ENCODE measurements at places on chromosomes 16 and 17.
A peak's percentile ranks its signal among the peaks of the same experiment; 100 is the strongest.

DNA sequence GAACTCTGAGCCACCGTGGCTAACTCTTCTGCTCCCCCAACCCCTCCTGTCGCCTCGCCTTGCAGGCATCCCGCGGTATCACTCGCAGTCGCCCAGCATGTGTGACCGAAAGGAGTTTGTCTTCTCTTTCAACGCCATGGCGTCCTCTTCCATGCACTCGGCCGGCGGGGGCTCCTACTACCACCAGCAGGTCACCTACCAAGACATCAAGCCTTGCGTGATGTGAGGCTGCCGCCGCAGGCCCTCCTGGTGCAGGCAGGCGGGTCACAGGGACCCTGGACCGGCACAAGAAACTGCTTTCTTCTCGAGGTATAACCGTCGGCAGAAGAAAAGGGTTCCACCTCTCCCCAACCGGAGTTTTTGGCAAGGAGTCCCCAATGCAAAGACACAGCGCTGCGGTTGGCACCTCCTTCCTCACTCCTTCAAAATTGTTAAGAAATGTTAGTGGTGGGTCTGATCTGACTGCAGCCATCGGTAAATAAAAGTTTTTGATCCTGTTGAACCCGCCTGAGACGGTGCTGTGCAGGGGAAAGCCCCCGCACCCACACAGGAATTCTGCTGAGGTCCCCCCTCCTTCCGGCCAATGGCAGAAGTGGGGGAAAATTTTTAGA lies 2.6 kb downstream of the FOXF1 start:
- no peak overlapping the region for H3K4me3 ChIP-seq
- peaks cover 100% of the 10 kb centered on the region for H3K27me3 ChIP-seq
- peak; percentile 75 for DNase-seq
- no peaks in the 10 kb centered on the region for H3K36me3 ChIP-seq
- no peak overlapping the region for H3K27ac ChIP-seq

- H3K36me3 ChIP-seq: no peaks in the 10 kb centered on the region
- peak; percentile 92 for DNase-seq
- no peak overlapping the region for H3K4me3 ChIP-seq
These were observed 417.1 kb downstream of the TMEM114 start for GRCh38 chr16:8173111-8173644.

GRCh38 chr17:7183433-7184090 lies 4.4 kb upstream of the ASGR1 start:
- H3K4me1 ChIP-seq: no peaks in the 10 kb centered on the region
- H3K36me3 ChIP-seq: no peaks in the 10 kb centered on the region
- H3K4me3 ChIP-seq: no peak overlapping the region
- no peak overlapping the region for H3K27ac ChIP-seq
- no peaks in the 10 kb centered on the region for H3K27me3 ChIP-seq
- DNase-seq: peak; percentile 45

DNA sequence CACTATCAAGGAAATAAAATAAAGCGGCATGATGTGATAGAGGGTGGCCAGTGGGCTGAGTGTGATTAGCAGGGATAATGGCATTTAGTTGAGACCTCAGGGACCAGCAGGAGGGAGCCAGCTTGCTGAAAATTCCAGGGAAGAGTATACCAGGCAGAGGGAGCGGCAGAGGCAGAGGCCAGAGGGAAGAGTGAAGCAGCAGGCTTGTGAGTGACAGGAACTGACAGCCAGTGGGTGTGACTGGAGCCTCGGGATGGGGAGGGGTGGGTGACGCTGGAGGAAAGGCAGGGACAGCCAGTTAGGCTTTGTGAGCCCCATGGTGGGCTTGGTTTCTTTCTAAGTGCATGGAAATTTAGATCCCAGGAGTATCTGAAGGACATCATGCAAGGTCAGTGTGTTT lies 209.7 kb upstream of the CACNG3 start:
- no peak overlapping the region for H3K4me3 ChIP-seq
- H3K36me3 ChIP-seq: no peaks in the 10 kb centered on the region
- peak; percentile 87 for DNase-seq
- H3K27me3 ChIP-seq: no peaks in the 10 kb centered on the region

- peak; percentile 82 for DNase-seq
- H3K27me3 ChIP-seq: peaks cover 49% of the 10 kb centered on the region
- H3K27ac ChIP-seq: no peak overlapping the region
- peak overlapping the region; percentile 69 for H3K4me3 ChIP-seq
- peaks cover 4% of the 10 kb centered on the region for H3K4me1 ChIP-seq
These were observed 1.2 kb downstream of the HAS3 start for GRCh38 chr16:69106491-69107315.

GRCh38 chr17:66331038-66331816 lies 28.8 kb downstream of the PRKCA start:
- no peak overlapping the region for H3K27ac ChIP-seq
- H3K27me3 ChIP-seq: no peaks in the 10 kb centered on the region
- no peaks in the 10 kb centered on the region for H3K36me3 ChIP-seq
- no peaks in the 10 kb centered on the region for H3K4me1 ChIP-seq
- H3K4me3 ChIP-seq: no peak overlapping the region
- DNase-seq: no peak

DNA sequence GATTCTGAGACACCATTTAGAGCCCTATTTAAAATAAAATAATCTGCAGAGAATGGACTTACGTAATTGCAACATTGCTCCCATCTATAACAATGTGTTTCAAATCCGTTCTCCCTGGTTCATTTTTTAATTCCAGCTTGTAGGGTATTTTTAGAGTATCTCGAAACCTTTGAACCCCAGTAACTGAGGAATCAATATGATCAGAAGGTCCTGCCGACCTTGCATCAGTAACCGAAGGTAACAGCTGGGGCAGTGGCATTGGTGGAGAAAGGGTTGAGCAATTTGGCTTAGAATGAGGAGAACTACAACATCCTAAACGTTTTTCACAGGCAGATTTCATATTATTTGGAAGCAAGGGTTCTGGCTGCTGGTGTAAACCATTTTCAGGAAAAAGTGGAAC lies 49.3 kb downstream of the N4BP1 start:
- H3K36me3 ChIP-seq: peaks cover 45% of the 10 kb centered on the region
- H3K27me3 ChIP-seq: no peaks in the 10 kb centered on the region
- no peak overlapping the region for H3K4me3 ChIP-seq
- H3K4me1 ChIP-seq: peaks cover 4% of the 10 kb centered on the region
- DNase-seq: no peak
- no peak overlapping the region for H3K27ac ChIP-seq

DNA sequence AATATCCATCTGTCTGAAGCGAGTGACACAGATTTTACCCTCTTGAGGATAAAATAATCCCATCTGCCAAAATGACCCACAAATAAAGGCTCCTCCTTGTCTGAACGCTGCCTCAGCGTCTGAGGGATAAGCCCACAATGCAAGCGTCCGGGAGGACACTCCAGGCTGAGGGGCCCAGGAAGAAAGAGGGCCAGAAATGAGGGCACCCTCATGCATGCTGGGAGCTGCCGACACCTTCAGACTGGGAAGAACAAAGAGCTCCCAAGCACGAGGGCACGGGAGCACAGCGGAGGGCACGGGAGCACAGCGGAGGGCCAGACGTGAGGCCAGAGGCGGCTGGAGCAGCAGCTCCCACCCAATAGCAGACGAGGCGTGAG lies 126.9 kb downstream of the ZNF778 start:
- H3K27me3 ChIP-seq: no peaks in the 10 kb centered on the region
- H3K4me3 ChIP-seq: no peak overlapping the region
- peaks cover 11% of the 10 kb centered on the region for H3K36me3 ChIP-seq
- peaks cover 9% of the 10 kb centered on the region for H3K4me1 ChIP-seq
- DNase-seq: no peak
- H3K27ac ChIP-seq: peak overlapping the region; percentile 89

DNA sequence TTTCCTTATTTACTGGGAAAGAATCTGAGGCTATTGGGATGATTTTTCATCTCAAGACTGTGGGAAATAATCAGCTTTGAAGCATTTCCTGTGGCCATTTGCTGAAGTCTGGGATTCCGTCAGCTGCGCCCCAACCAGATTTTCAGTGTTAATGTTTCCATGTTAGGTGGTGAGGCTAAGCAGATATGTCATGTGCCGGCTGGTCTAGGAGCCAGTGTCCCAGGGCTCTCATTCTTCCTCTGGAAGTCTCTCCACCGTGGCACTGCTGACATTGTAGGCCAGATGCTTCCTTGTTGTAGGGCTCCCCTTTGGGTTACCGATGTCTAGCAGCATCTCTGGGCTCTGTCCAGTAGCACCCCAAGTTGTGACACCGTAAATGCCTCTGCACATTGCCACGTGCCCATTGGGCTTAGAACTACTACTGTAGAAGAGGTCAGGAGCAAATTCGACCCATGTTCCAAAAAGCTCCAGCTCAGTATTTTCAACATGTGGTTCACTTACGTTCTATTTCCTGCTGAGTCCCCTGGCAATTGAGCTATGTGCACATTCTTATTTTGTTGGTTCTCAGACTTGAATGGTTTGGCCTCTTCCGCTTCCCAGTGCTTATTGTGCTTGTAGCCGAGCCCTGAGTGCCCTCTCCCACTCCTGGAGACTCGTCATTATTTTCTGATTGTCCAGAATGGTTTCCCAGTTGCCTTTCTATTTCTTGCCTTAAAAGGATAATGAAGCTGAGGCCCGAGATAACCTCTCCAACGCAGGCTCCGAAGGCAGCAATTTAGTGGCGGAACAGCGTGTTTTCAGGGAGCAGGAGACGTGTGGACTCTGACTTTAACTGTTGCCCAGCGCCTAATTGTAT lies 82.2 kb downstream of the SPECC1 start:
- H3K4me3 ChIP-seq: no peak overlapping the region
- no peak overlapping the region for H3K27ac ChIP-seq
- no peaks in the 10 kb centered on the region for H3K27me3 ChIP-seq
- H3K36me3 ChIP-seq: no peaks in the 10 kb centered on the region
- DNase-seq: peak; percentile 42

DNA sequence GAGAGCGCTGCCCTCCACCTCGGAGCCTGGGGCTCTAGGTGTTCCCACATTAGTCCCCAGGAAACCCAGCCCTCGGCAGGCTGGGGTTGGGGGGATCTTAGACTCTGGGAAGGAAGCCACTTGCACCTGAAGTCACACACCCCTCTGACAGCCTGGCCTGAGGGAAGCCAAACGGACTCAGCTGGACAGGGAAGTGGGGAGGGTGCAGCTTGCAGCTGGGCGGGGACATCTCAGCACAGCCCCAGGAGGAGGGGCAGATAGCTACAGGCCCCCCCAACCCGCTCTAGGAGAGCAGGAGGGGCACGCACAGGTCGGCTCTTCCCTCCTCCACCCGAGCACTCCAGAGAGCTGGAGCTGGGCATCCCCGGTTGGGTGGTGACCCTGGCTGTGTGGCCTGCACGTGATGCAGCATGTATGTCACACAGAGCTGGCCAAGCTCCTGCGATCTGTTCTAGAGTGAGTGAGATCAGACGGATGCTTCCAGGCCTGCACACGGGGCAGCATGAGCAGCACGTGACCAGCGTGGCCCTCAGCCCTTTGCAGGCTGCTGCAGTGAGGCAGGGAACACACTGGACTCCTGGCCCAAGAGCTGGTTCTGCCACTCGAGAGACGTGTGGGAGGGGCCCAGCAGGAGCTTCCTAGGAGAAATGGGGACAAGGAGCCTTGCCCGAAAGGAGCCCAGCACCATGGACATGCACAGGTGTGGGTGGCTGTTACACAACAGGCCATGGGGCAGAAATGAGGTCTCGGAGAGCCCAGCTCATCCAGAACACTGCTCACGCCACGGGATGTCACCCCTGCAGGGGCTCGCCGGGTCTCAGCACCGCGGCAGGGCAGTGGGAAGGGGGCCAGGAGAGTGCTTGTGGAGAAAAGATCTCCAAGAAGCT lies 15.4 kb downstream of the KIFC3 start:
- H3K27ac ChIP-seq: no peak overlapping the region
- no peak for DNase-seq
- H3K36me3 ChIP-seq: peaks cover 52% of the 10 kb centered on the region
- H3K4me1 ChIP-seq: no peaks in the 10 kb centered on the region
- no peaks in the 10 kb centered on the region for H3K27me3 ChIP-seq

DNA sequence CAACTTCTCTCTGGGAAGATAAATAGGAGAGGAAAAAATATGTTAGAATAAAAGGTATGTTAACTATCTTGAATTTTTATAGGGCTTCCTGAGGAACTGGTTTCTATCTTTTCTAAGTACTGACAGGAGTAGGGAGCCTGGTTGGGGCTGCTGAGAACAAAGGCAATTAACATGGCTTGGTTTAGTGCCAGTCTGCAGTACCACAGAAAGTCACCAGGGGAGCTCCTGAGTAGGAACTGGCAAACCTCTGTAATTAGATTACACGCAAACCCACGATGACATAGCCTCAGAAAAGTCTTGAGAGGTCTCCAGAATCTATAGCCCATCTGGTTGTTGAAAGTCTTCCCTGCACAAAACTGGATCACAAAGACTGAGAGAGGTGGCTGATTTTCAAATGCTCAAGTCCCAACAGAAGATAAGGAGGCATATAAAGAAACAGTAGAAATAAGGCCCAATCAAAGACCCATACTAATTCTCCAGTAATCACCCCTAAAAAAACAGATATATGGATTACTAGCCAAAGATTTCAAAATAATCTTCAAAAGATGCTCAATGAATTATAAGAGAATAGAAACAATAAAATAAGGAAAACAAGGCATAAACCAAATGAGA lies 11.7 kb upstream of the CNTNAP4 start:
- peak; percentile 94 for DNase-seq
- H3K27me3 ChIP-seq: no peaks in the 10 kb centered on the region
- H3K4me3 ChIP-seq: no peak overlapping the region
- H3K36me3 ChIP-seq: no peaks in the 10 kb centered on the region

- no peaks in the 10 kb centered on the region for H3K36me3 ChIP-seq
- H3K4me3 ChIP-seq: no peak overlapping the region
- peaks cover 15% of the 10 kb centered on the region for H3K4me1 ChIP-seq
- DNase-seq: no peak
These were observed 8.5 kb downstream of the KIF19 start for GRCh38 chr17:74334393-74335039.

DNA sequence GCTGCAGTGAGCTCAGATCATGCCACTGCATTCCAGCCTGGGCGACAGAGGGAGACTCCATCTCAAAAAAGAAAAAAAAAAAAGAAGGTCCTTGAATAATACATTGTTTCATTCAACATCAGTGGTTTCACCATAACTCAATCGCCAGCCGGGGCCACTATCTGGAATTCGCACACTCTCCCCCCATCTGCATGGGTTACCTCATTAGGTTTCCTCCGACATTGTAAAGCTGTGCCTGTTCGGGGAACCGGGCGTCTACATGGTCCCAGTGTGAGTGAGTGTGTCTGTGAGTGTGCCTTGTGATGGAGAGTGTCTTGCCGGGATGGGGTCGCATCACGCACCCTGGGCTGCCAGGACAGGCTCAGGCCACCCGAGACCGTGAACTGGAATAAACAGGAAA lies 16.6 kb upstream of the RBBP6 start:
- peaks cover 7% of the 10 kb centered on the region for H3K4me1 ChIP-seq
- no peaks in the 10 kb centered on the region for H3K27me3 ChIP-seq
- H3K27ac ChIP-seq: no peak overlapping the region
- no peaks in the 10 kb centered on the region for H3K36me3 ChIP-seq

DNA sequence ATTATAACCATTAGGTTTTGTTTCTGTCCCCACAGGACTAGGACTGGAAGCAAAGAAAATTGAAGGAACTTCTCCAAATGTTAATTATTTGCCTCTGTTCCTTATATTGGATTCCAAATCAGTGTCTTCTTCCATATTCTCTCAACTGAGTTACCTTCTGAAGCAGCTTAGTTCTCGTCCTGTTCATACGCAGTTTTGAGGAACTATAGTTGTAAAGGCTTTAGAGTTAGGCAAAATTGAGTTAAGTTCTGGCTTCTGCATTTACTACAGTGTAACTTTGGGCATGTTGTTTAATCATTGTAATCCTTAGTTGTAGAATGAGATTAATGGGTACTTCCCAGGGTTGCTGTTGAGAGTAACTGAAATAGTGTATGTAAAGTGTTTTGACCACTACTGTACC lies 11.2 kb downstream of the CBFB start:
- DNase-seq: no peak
- H3K27me3 ChIP-seq: no peaks in the 10 kb centered on the region
- H3K4me3 ChIP-seq: no peak overlapping the region
- peaks cover 78% of the 10 kb centered on the region for H3K36me3 ChIP-seq

GRCh38 chr17:68624381-68624780 lies 23.2 kb upstream of the FAM20A start:
- H3K27ac ChIP-seq: no peak overlapping the region
- H3K4me1 ChIP-seq: peaks cover 3% of the 10 kb centered on the region
- DNase-seq: no peak
- H3K4me3 ChIP-seq: no peak overlapping the region
- H3K27me3 ChIP-seq: no peaks in the 10 kb centered on the region
